ENCODE measurements at places on chromosomes 3 and 15.

GRCh38 chr3:85148036-85148435, 189.2 kb downstream of the CADM2 start:
- no peak for DNase-seq

DNA sequence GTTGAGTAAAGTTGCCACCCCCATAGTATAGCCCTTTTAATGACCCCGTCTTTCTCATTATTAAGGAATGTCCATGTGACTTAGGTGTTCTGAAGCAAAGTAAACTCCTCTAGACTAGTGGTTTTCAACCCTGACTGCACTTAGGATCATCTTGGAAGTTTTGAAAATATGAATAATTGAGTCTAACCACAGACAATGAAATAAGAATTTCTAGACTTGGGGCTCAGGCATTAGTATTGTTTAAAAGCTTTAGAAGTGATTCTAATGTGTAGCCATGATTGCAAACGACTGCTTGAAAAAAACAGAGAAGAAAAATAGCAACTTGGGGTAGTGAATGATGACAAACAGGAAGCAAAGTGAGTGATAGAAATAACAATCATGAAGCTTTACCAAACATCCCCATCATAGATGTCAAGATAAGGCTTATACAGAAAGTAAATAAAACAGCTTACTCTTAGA, 35.0 kb downstream of the ALCAM start:
- peak; percentile 32 for DNase-seq

GRCh38 chr3:107987036-107987939, 103.5 kb downstream of the CD47 start:
- peak; percentile 93 for DNase-seq

GRCh38 chr15:71455107-71455506, 339.8 kb downstream of the THSD4 start:
- DNase-seq: no peak

- peak; percentile 1 for DNase-seq
These were observed 231.5 kb downstream of the LRTM1 start for GRCh38 chr3:54696313-54696712.

- peak; percentile 76 for DNase-seq
These were observed 143.7 kb upstream of the KCNMB2 start for GRCh38 chr3:178392511-178392926.

DNA sequence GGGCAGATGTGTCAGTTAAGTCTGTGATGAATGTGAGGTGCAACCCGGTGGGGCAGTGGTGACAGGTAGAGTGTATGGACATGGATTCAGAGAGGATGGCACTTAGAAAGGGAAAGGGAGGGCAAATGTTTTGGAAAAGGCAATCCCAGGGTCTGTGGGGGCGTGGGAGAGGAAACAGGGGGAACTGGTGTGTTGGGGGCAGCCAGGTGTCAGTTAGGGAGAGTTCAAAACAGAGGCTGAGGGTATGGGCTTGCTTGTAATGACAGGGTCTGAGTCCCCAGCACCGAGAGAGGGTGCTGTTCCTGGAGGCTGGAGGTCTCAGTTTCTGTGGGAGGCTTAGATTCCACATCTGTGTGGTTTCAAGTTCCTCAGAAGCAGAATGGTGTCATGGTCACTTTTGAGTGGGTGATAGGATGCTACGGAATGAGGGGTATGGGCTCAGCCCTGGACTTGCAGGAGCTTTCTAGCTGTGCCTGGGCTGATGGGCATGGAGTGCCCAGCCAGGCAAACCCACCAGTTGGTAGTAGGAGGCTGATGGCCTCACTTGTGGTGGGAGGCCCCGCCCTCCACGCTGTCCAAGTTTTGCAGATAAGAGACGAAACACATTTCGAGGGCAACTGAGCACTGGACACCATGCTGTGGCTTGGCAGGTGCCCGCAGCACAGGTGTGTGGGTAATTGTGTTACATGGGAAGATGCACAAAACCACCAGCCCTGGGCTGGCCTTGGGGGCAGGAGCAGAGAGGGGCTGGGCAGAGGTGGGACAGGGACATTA, 209.4 kb downstream of the RPLP1 start:
- DNase-seq: no peak

- DNase-seq: peak; percentile 88
These were observed 53.4 kb downstream of the LSM3 start for GRCh38 chr3:14231998-14232501.

GRCh38 chr15:81400640-81401236, 26.7 kb upstream of the TMC3 start:
- peak; percentile 52 for DNase-seq

GRCh38 chr3:154794814-154795445, 285.2 kb upstream of the MME start:
- DNase-seq: peak; percentile 30

DNA sequence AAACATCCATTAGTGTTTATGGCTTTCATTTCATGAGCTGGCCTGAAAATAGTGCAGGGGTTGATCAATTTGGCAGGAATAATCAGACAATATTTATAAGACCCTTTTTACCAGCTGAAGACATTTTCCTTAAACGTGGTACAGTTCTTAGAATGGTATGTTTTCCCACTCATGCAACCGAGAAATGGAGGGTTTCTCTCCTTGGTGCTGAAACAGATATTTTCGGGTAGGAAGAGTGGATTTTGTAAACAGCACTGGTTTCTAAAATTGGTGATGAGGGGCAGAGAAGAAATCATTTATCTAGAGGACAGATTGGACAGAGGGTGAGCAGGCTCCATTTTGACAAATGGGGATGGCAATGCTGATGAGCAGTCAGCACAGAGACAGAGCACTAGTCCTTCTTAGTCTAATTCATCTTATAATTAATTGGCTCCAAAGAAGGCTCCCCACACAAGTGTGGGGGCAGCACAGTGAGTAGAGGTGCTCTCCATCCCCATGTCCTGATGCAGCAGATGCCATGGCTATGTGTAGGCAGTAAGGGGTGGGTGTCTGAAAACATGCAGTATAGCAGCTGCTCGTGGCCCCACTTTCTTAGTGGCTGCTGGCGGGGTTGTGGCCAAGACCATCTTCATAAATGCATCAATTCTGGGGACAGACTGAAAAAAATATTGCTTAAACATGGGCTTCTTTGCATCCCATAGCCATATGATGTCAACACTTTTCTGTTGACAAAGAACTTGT, 18.1 kb upstream of the SLC7A14 start:
- DNase-seq: peak; percentile 34

DNA sequence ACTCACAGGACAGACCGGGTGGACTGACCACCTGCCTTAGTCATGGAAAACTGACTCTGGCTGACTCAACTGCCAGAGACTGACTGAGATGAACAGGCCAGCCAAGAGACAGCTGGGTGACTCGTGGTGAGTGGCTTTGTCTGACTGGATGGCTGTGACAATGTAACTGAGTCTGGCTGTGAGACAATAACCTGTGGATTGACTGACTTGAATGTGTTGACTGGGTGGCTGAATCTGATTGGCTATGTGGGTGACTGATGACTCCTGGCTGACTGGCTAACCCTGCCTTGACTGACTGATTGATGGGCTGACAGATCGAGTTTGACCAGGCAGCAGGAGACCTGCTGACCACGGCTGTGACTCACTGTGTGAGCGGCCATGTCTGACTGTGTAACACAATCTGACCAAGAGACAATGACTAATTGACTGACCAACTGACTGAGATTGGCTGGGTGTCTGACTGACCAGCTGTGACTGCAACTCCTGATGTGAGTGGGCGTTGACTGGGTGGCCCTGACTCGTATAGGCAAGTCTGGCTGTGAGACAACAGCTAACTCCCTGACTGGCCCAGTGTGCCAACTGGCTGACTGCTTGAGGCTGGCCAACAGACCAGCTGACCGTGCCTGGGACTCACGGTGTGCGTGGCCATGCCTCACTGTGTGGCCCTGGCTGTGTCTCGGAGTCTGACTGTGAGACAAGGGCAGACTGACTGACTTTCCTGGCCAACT, 509.1 kb downstream of the SHQ1 start:
- DNase-seq: peak; percentile 97

DNA sequence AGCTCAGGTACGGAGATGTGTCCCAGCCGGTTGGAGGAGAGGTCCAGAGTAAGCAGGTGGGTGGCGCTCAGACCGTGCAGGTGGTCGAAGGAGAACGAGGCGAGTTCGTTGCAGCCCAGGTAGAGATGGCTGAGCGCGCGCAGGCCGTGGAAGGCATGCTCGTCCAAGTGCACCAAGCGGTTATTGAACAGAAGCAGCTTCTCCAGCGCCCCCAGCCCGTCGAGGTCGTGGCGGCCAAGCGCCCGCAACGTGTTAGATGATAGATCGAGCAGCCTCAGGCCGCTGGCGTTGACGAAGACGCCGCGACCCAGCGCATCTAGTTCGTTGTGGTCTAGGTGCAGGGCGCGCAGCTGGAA, 648 bp downstream of the AMIGO3 start:
- no peak for DNase-seq

DNA sequence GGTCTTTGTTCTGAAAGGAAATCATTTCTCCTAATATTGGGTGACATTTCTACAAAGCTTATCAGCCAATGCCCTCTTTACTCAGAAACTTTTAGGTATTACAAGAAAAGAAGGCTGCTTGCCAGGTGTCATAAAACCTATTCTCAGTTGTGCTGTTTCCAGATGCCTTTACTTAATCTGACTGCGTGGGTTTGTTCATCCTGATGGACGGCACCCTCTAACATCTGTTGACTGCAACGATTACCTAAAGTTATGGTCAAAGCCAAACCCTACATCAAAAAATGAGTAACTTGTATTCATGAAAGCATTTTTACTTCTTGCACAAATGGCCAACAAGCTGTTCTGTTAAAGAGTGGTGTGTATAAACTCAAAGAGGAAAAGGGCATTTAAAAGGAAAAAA, 207.7 kb upstream of the PDZRN3 start:
- no peak for DNase-seq

DNA sequence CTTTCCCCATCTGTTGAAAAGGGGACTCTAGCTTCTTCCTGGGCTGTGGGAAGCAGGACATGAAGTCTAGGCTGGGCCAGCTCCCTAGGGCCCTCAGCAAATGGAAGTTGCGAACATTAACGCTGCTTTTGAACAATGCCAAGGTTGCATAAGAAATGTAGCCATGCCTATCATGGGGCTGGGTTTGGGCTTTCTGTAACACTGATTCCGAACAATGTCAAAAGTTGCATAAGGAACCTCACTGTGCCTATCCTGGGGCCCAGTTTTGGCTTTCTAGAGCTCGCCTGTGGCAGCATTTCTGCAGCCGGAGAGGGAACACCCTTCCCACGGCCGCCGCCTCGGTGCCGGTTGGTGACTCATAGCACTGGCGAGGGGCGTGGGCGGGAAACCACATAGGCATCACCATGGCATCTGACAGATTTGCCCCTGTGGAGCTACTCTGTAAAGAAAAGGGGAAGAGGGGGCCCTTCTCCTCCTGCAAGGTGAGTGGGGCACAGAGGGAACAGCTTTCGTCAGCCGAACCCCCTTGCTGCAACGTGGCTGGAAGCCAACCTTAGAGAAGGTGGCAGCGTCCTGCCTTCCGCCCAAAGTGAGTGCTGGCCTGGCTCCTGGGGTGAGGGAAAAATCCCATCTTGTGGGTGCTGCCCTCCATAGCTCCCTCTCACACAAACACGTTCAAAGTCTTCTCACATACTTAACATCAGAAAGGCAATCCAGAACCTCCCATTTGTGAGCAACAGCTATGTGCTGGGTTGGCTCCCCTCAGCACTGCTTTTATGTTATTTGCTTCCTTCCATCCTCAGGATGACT, 46.6 kb upstream of the ATP2B2 start:
- DNase-seq: peak; percentile 52

GRCh38 chr3:42406727-42407450, 3.5 kb downstream of the LYZL4 start:
- no peak for DNase-seq

DNA sequence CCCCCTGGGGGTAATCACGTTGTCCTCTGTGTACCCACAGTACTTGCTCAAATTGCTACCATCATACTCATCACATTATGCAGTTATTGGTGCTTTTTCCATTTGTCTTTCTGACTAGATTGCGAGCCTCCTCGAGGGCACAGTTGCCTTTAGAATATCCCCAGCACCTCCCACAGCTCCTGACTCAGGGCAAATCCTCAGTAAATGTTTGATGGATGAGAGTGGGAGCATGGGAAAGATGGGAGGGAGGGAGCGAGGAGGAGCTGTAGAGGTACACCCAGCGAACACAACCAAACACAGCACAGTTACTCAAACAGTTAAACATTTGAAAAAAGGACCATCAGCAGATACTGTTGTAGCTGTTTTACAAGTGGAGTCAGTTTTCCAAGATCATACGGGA, 27.9 kb downstream of the SIDT1 start:
- DNase-seq: no peak

DNA sequence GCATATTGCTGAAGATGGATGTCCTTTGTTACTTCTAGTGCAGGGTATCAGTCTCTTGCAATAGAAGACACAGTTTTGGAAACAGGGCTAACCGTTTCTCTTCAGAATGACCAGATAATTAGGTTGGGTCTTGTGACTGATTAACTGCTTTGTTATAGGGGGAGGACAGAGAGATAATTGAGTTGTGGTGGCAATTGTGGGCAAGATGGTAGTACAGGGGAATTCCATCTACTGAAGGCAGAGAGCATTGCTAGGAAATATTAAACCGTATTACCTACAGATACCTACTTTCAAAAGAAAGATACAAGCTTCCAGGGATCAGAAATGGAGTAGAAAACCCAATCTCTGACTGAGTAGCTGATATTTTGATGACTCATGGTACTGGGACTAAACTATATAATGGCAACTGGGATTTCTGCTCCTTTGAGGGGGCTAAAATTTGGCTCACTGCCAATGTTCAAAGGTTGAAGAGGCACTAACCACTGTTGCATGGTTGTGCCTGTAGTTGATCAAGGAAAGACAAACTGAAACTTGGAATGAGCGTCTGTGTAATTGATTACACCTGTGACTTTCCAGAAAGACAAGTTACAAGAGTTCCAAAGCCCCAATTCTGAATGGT, 4.2 kb downstream of the PRR23B start:
- no peak for DNase-seq

GRCh38 chr3:61053781-61054496, 197.3 kb downstream of the FHIT start:
- no peak for DNase-seq

GRCh38 chr3:124034844-124035152, 42.9 kb upstream of the ROPN1 start:
- no peak for DNase-seq

DNA sequence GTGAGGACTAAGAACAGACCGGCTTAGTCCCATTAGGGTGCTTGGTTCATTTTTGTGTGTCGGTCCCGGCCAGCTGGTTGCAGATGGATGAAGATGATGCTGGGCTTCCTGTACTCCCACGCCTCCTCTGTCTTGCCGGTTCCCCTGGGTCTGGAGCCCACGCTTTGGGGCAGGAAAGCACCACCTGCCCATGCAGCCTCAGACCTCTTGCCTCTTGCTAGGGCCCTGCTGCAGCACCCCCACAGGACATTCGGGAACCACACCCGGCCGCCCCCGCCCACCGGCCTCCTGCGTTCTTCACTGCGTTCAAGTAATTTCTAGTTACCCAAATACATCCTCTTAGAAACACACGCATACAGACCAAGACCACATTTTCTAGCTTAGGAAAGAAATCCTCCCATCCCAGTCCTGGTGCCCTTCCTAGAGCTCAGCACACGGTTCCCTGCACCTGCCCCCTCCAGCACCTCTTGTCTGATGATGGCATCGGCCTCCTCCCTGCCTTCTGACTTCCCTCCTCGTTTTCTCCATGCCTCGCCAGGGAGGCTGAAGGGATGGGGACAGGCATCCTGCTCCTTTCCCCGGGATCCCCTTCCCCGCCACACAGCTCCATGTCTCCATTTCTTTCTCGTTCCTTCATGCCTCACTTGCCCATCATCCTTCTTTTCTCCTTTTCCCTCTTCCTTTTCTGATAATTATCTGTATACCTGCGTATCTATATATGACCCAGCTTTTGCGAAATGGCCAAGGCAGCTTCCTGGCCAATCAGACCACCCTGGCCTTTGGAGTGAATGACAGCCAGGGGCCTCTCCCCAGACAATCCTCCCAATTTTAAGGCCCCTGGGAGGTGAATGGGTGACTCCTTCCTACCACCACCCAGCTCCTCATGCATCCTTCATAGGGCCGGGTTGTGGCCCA, 30.9 kb downstream of the FAM3D start:
- no peak for DNase-seq

Data from EH (cell line).